ENCODE measurements at places on chromosomes 4 and X. TPM values are rescaled to one million over a fixed set of nuclear protein-coding genes. Genes with fewer than 3 reads are reported as not detected.

LIMCH1 gene
- 9.1 TPM for total RNA-seq

TEX13D gene
- not detected for total RNA-seq

SSX2 gene
- total RNA-seq, result not detected

ZXDB gene
- total RNA-seq, result 6.8 TPM

GPRASP2 gene
- total RNA-seq, result 5.4 TPM

PDGFC gene
- 72.2 TPM for total RNA-seq

TRPC3 gene
- 0.51 TPM for total RNA-seq

MMRN1 gene
- not detected for total RNA-seq

RAB9A gene
- total RNA-seq, result 18.7 TPM

HSFX2 gene
- total RNA-seq, result not detected

NUP62CL gene
- total RNA-seq, result 1.8 TPM

ZFP42 gene
- 6.5 TPM for total RNA-seq

FRMD7 gene
- not detected for total RNA-seq

CDS1 gene
- 2.3 TPM for total RNA-seq

FAM133A gene
- total RNA-seq, result not detected

FAM47E gene
- total RNA-seq, result 0.51 TPM

MAGEA2 gene
- total RNA-seq, result not detected

GATA1 gene
- total RNA-seq, result not detected

TMEM47 gene
- 8.3 TPM for total RNA-seq

TMPRSS11E gene
- total RNA-seq, result not detected

IL9R gene
- not detected for total RNA-seq

VSIG1 gene
- 0.16 TPM for total RNA-seq

IGFBP7 gene
- total RNA-seq, result 625 TPM

SRPX2 gene
- total RNA-seq, result 1.8 TPM

LRP2BP gene
- total RNA-seq, result 0.16 TPM

ADAM29 gene
- not detected for total RNA-seq

WDR19 gene
- total RNA-seq, result 23.3 TPM

RPA4 gene
- total RNA-seq, result 0.13 TPM

TENM3 gene
- total RNA-seq, result 56.1 TPM
